ENCODE measurements at places on chromosomes 3 and 15.
A peak's percentile ranks its signal among the peaks of the same experiment; 100 is the strongest.

GRCh38 chr3:37702478-37703154, 159.1 kb upstream of the CTDSPL start:
- no peaks in the 10 kb centered on the region for H3K27me3 ChIP-seq
- no peak overlapping the region for H3K27ac ChIP-seq
- H3K4me3 ChIP-seq: no peak overlapping the region
- DNase-seq: no peak
- peaks cover 7% of the 10 kb centered on the region for H3K4me1 ChIP-seq
- H3K36me3 ChIP-seq: no peaks in the 10 kb centered on the region

DNA sequence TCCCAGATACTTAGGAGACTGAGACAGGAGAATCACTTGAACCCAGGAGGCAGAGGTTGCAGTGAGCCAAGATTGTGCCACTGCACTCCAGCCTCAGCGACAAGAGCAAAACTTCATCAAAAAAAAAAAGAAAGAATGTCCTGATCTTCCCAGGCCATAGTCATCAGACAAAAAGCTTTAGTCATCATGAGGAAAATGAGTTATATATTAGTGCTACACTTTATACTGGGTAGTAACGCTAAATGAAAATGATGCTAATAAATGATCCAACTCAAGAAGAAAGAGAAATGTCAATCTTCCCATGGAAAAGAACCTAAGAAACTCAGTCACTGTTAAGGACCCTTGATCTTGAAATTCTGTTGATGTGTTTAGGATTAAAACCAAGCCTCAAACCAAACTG, 26.3 kb upstream of the TRIM59 start:
- no peak overlapping the region for H3K4me3 ChIP-seq
- no peak for DNase-seq
- no peaks in the 10 kb centered on the region for H3K36me3 ChIP-seq
- no peak overlapping the region for H3K27ac ChIP-seq
- H3K27me3 ChIP-seq: no peaks in the 10 kb centered on the region

GRCh38 chr3:110473405-110473804, 598.2 kb upstream of the NECTIN3 start:
- DNase-seq: no peak
- no peaks in the 10 kb centered on the region for H3K4me1 ChIP-seq
- no peaks in the 10 kb centered on the region for H3K27me3 ChIP-seq
- no peak overlapping the region for H3K27ac ChIP-seq

- DNase-seq: no peak
- no peaks in the 10 kb centered on the region for H3K27me3 ChIP-seq
- no peaks in the 10 kb centered on the region for H3K4me1 ChIP-seq
Measured at GRCh38 chr15:76440441-76440840, 103.9 kb downstream of the ISL2 start.

- H3K27ac ChIP-seq: no peak overlapping the region
- no peaks in the 10 kb centered on the region for H3K4me1 ChIP-seq
- no peaks in the 10 kb centered on the region for H3K27me3 ChIP-seq
- DNase-seq: no peak
- H3K36me3 ChIP-seq: no peaks in the 10 kb centered on the region
Measured at GRCh38 chr15:75823860-75824613, 19.2 kb upstream of the UBE2Q2 start.

GRCh38 chr3:192812743-192813383, 85.5 kb upstream of the FGF12 start:
- DNase-seq: no peak
- no peaks in the 10 kb centered on the region for H3K27me3 ChIP-seq
- H3K4me1 ChIP-seq: no peaks in the 10 kb centered on the region
- no peaks in the 10 kb centered on the region for H3K36me3 ChIP-seq

DNA sequence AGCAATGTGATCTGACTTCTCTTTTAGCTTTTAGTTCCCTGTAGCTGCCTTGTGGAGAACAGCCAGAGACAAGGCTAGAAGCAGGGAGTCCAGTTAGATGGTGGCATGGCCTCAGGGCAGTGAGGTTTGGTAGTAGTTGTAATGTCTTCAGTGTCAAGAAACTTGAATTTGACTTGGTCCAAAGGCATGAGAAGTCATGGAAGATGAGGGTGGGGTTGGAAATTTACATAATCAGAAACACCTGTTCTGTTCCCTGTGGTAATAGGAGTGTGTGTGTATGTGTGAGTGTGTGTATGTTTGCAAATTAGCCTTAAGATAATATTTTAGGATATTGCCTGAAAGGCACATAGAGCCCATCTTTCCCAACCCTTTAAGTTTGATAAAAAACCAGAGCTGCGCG, 55.2 kb upstream of the GCNT3 start:
- no peak overlapping the region for H3K4me3 ChIP-seq
- H3K27me3 ChIP-seq: no peaks in the 10 kb centered on the region
- DNase-seq: no peak
- no peak overlapping the region for H3K27ac ChIP-seq
- no peaks in the 10 kb centered on the region for H3K4me1 ChIP-seq
- H3K36me3 ChIP-seq: no peaks in the 10 kb centered on the region

- H3K4me3 ChIP-seq: no peak overlapping the region
- no peaks in the 10 kb centered on the region for H3K36me3 ChIP-seq
- no peak overlapping the region for H3K27ac ChIP-seq
- peak; percentile 42 for DNase-seq
Measured at GRCh38 chr15:68623301-68623892, 44.6 kb downstream of the CORO2B start.

DNA sequence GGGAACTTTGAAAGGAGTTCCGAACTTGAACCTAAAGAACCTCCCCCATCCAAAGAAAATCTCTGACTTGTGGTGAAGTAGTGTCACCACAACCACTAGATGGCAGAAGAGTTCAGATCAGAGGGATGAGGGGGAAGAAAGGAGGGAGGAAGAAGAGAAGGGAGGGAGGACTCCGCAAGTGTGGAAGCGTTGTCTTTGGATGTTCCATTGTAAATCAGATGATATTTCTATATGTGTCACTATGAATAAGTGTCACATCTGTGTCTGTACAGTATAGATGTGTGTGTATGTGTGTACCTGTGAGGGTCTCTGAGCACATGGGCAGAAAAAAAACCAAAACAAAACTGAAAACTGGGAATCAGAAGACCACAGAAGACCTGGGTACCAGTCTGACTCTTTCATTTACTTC, 16.9 kb downstream of the SLC24A1 start:
- H3K27me3 ChIP-seq: no peaks in the 10 kb centered on the region
- H3K4me3 ChIP-seq: no peak overlapping the region
- no peak overlapping the region for H3K27ac ChIP-seq
- H3K4me1 ChIP-seq: no peaks in the 10 kb centered on the region

DNA sequence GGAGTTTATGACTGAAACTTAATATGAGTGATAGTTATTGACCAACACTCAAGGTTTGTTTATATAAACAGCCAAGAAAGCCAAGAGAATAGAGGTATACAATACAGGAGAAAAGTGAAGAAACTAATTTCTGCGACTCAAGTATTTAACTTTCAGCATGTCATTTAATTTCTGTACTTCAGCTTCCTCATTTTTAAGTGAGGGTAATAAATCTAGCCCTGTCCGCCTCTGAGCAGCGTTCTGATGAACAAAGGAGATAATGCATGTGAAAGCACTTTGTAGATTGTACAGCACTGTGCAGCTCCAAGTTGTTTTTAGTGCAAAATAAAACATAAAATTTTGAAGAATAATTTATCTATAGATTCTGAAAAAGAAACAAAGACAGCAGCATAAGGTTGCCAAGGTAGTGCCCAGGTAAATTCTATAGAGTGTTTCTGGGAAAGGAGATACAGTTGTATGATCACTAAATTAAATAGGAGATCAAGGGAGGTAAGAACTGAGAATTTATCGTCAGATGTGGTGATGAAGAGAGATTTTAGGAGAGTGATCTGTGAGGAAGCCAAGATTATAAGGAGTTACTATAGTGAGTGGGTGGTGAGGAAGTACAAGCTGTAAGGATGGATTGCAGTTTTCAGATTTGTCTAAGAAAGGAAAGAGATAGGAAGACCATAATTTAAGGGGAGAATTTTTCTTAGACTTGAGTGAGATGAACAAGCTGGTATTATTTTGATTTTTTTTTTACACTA, 71.3 kb downstream of the RASA2 start:
- no peaks in the 10 kb centered on the region for H3K36me3 ChIP-seq
- H3K27ac ChIP-seq: no peak overlapping the region
- H3K4me1 ChIP-seq: no peaks in the 10 kb centered on the region
- H3K4me3 ChIP-seq: no peak overlapping the region

DNA sequence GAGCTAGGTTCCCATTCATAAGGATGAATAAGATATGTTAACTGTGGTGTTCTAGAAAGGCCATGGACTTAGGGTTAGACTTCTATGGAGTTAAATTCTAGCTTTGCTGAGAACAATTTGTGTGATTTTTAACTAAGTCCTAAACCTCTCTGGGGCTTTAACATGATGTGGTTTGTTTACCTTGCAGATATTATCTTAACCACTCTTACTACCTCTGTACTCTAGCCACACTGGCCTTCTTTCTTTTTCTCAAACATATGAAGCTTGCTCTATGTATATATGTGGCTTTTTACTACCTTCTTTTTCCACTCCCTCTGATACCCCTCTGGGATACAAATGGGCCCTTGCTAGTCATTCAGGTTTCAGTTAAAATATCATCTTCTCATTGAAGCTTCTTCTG, 108.4 kb downstream of the ZNF609 start:
- peaks cover 2% of the 10 kb centered on the region for H3K4me1 ChIP-seq
- no peak overlapping the region for H3K4me3 ChIP-seq
- no peaks in the 10 kb centered on the region for H3K27me3 ChIP-seq
- no peak for DNase-seq
- H3K27ac ChIP-seq: no peak overlapping the region

DNA sequence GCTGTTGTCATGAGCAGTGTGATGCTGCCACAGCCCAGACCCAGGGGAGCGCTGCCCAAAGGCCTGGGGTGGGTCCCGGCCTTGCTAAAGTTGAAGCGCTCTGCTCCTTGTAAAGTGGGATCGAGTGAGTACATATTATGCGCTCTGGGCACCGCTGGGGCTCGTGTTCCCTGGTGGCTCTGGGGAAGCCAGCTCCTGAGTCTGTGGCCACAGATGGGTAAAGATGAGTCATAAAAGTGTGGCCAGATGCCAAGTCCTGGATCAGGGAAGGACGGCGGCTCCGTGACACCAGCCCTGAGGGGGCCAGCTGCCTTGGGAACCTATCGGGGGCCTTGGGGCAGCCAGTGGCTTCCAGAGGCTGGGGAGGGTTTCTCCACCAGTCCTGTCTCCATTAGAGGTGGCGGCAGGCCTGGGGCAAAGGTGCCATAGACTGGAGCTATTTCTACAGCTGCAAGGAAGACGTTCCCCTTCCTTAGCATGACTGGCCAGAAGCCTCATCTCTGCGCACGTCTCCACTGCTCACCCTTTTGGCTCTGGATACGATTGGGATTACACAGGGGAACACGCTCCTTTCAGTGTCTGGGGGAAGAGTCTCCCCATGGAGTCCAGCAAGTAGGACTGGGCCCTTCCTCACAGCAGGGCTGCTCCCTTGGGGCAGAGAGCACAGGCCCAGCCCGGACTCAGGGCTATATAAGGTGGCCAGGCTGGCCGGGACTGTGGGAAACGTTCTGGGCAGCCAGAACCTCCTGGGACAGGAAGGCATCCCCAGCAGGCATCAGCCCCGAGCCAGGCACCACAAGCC, 1.2 kb upstream of the ITIH4 start:
- peak overlapping the region; percentile 21 for H3K27ac ChIP-seq
- H3K4me3 ChIP-seq: no peak overlapping the region
- H3K27me3 ChIP-seq: no peaks in the 10 kb centered on the region

GRCh38 chr3:87805670-87806069, 253.1 kb downstream of the CGGBP1 start:
- no peak overlapping the region for H3K27ac ChIP-seq
- no peaks in the 10 kb centered on the region for H3K36me3 ChIP-seq
- no peak overlapping the region for H3K4me3 ChIP-seq
- H3K27me3 ChIP-seq: no peaks in the 10 kb centered on the region

DNA sequence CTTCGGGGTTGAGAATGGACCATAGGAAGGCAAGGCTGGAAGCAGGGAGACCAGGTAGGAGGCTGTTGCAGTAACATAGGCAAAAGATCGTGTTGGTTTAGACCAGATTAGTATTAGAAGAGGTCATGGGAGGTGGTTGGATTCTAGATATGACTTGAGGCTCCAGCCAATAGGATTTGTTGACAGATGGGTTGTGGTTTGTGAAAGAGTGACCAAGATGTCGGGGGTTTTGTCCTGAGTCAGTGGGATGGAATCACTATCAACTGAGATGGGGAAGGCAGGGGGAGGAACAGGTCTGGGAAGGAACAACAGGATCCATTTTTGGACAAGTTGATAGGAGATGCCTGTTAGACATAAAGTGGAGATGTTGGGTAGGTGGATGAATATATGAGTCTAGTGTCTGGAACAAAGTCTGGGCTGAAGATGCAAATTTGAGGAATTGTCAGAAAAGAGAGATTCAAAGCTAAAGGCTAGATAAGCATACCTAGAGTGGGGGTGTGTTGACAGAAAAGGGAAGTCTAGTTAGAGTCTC, 95.5 kb upstream of the NPHP3 start:
- H3K36me3 ChIP-seq: no peaks in the 10 kb centered on the region
- H3K27ac ChIP-seq: no peak overlapping the region
- no peaks in the 10 kb centered on the region for H3K27me3 ChIP-seq
- H3K4me1 ChIP-seq: no peaks in the 10 kb centered on the region
- DNase-seq: no peak
- no peak overlapping the region for H3K4me3 ChIP-seq

DNA sequence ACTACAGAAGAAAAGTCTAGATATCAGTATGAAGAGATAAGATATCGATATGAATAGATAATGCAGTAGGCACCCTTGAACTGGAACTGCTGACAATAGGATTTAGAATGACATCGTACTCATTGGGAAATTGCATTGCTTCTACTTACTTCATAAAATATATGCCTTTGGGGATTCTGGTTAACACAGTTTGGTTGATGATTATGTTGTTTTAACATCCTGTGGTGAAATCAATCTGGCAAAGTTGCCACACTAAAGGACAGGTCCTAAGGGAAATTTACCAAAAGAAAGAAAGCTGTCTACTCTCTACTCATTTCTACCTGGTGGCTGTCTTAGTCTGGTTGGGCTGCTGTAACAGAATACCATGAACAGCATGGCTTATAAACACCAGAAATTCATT, 417.4 kb upstream of the DPH6 start:
- DNase-seq: no peak
- H3K4me1 ChIP-seq: no peaks in the 10 kb centered on the region

GRCh38 chr3:120151791-120152190, 57.5 kb upstream of the GSK3B start:
- no peak overlapping the region for H3K27ac ChIP-seq
- no peak overlapping the region for H3K4me3 ChIP-seq
- no peaks in the 10 kb centered on the region for H3K27me3 ChIP-seq
- no peaks in the 10 kb centered on the region for H3K4me1 ChIP-seq
- DNase-seq: no peak
- H3K36me3 ChIP-seq: no peaks in the 10 kb centered on the region

GRCh38 chr3:170808041-170808440, 62.0 kb downstream of the RPL22L1 start:
- DNase-seq: no peak
- no peak overlapping the region for H3K4me3 ChIP-seq
- no peak overlapping the region for H3K27ac ChIP-seq
- no peaks in the 10 kb centered on the region for H3K36me3 ChIP-seq
- H3K4me1 ChIP-seq: peaks cover 14% of the 10 kb centered on the region

- no peak for DNase-seq
- H3K27ac ChIP-seq: peak overlapping the region; percentile 78
- H3K4me3 ChIP-seq: peak overlapping the region; percentile 85
- peaks cover 4% of the 10 kb centered on the region for H3K4me1 ChIP-seq
- no peaks in the 10 kb centered on the region for H3K36me3 ChIP-seq
Measured at GRCh38 chr15:43105077-43105736, 631 bp downstream of the UBR1 start.

All from ovary (tissue), 10 donors.